ENCODE measurements at places on chromosomes 16 and 17.

DNA sequence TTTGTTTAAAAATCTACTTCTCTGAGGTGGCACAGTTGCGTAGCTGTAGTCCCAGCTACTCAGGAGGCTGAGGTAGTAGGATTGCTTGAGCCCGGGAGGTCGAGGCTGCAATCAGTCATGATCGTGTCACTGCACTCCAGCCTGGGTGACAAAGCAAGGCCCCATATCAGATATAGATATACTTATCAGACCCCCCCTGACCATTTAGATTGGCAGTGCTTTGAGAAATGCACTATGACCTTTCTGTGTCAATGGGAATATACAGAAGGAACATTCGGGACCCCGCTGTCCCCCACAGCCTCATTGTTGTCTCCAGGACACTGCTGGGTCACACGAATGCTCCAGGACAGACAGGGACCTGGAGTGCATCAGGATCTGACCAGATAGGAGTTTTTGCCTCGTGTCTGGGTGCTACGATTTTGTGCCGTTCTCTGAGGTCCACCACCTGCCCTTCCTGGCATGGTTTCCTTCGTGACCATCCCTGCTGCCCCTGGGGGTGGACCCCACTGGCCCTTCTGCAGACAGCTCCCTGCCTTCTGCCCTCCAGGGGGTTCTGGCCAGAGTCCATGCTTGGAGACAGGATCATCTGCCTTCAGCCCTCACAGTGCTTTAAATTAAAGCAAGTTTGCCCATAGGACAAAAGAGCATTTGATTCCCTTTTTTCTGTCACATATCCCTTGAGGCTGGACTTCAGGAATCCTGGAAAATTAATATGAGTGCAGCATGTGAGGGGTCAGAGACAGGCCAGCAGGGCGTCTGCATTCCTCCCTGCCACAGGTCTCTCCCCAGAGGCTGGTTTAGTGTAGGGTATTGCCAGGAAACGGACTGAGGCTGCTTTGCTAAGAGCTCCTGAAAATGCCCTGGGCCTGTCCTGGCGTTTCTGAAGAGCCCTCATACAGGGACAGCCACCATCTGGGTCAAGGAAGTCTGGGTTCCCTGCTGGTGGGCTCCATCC is 19.3 kb downstream of the PLD6 start:
- no peak for DNase-seq

GRCh38 chr17:34757106-34757505 is 177.7 kb downstream of the TMEM132E start:
- no peak for DNase-seq

DNA sequence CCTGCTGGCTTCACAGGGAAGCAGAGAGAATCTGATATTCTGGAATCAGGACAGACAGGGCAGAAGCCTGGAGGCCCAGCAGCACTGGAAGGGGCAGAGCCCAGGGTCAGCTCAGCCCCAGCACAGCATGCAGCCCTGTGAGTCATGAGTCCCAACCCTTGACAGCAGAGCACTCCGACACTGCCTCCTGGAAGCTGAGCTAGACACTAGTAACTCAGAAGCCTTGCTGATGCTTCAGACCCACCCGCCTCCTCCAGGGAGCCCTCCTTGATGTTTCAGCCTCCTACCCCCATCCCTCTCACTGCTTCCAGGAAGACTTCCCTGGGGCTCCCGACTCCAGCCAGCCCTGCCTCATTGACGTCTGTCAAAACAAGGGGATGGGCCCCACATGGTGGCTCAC is 6.9 kb downstream of the CAMKK1 start:
- no peak for DNase-seq

- no peak for DNase-seq
Observed at GRCh38 chr16:55502801-55503366, 6.0 kb upstream of the LPCAT2 start.

DNA sequence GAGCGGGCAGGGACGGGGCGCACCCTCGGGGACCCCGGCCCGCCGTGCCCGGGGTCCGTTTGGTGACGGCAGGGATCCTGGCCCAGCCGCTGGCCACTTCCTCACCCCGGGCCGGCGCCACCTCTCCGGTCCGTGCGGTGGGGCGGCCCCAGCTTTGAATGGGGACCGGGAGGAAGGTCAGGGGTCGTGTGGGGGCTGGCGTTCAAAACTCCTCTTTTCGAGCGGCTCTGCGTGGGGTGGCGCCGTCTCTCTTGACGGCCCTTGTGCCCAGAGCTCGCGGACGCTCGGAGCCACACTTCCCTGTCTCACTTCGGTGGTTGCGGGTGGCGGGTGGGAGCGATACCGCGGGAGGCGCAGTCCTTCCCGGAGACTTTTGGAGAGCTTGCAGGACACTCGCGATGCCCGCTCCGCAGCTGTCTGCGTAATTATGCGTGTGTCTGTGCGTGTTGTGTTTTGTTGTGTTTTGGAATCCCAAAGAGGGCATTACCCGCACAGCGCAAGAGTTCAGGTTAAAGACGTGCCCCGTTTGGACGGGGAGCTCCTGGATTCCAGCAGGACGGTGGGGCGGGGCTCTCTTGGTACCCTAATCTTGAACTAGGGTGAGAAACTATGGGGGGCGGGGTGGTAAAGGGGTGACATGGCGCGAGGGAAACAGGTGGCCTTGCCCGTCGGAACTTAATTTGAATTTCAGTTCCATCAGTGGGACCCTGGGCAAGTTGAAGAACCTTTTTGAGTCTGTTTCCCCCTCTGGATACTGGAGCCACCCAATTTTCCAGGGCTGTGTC is 637 bp downstream of the PLCG2 start:
- DNase-seq, result no peak

- no peak for DNase-seq
Observed at GRCh38 chr16:82425661-82426060, 201.1 kb upstream of the CDH13 start.

DNA sequence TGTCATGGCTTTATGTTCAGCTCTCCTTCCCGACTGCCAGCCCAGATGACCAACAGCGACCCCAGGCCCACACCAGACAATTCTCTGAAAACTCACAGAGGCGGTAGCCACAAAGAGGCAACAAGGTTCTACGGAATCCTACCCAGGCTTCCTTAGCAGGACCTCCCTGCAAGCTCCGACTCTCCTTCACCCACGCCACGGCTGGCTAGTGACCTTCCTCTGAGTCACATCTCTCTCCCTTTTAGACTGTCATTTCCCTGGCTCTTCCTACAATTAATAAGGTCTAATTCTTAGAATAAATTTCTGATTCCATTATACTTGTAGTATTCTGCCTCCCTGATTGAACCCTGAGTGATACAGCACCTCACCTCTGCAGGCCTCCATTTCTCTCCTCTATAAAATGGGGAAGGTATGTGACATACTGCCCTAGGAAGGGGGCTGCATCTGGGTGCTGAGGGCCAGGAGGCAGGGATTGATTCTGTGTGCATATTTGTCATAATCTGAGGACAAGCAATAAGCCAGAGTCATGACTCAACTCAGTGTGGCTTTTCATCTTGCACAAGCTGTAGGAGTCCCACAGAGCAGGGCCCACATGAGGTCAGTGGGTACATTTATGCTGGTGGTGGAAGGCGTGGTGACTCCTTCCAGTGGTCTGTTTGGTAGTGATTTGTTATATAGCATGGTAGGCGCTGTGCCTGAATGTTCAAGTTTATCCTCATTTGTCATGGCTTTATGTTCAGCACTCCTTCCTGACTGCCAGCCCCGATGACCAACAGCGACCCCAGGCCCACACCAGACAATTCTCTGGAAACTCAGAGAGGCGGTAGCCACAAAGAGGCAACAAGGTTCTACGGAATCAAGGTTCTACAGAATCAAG is 46.2 kb downstream of the SMPD3 start:
- DNase-seq, result no peak

GRCh38 chr17:39810939-39811728 is 53.0 kb downstream of the IKZF3 start:
- no peak for DNase-seq

DNA sequence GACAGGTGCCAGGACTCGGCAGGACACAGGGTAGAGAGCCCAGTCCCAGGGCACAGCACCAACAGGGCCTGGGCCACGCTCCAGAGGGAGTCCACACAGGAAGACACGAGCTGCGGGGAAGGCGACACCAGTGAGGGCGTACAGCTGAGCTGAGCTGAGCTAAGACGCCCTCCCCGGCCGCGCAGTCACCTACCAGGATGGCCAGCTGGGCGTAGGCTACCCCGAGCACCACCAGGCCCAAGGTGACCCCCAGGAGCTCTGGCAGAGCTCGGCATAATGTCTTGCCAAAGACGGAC is 42.6 kb downstream of the TSC2 start:
- DNase-seq, result no peak

GRCh38 chr16:27806388-27806787 is 256.4 kb downstream of the KATNIP start:
- no peak for DNase-seq

DNA sequence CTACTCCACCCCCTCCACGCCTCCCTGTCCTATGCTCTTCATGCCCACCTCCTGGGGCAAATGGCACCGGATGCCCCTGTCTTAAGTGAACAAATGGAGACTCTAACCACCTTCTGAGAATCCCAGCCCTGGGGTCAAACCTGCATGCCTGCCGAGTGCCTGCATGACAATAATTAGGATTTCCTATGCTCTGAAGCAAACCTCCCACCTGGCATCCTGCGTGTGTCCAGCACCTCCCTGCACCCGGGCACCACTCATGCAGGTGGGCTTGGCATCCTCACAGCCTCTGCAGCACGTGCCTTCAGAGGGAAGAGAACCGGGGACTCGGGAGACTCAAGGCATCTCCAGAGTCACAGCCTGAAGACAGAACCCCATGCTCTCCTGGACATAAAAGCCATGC is 11.2 kb upstream of the KIFC3 start:
- DNase-seq, result no peak

GRCh38 chr17:78144147-78144719 is 2.0 kb upstream of the C17orf99 start:
- no peak for DNase-seq

- DNase-seq, result peak; percentile 36
Observed at GRCh38 chr16:25106567-25107465, 4.7 kb upstream of the LCMT1 start.

- no peak for DNase-seq
Observed at GRCh38 chr17:81223762-81224130, 981 bp upstream of the CEP131 start.

DNA sequence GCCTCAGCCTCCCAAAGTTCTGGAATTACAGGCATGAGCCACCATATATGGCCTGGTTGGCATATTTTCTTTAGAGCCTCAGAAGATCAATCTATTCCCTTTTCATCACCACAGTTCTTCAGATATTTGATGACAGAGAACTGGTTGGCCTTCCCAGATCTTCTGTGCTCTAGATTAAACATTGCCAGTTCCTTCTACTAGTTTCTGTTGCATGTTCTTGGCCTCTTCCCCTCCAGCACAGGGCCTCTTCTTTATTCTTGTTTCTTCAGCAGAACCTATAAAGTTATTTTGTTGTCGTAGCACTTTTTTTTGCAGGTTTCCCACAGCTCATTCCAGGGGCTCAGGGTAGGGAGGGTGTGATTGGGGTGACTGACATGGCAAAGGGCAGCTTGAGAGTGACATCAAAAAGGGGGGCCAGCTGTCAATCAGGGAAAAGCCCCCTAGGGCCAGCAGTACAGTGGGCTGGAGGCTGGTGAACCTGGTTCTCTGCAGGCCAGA is 9.3 kb downstream of the CHD9 start:
- no peak for DNase-seq

GRCh38 chr17:81429821-81430551 is 34.7 kb downstream of the BAHCC1 start:
- DNase-seq, result no peak

GRCh38 chr17:17844079-17844478 is 7.3 kb upstream of the SREBF1 start:
- DNase-seq, result no peak

DNA sequence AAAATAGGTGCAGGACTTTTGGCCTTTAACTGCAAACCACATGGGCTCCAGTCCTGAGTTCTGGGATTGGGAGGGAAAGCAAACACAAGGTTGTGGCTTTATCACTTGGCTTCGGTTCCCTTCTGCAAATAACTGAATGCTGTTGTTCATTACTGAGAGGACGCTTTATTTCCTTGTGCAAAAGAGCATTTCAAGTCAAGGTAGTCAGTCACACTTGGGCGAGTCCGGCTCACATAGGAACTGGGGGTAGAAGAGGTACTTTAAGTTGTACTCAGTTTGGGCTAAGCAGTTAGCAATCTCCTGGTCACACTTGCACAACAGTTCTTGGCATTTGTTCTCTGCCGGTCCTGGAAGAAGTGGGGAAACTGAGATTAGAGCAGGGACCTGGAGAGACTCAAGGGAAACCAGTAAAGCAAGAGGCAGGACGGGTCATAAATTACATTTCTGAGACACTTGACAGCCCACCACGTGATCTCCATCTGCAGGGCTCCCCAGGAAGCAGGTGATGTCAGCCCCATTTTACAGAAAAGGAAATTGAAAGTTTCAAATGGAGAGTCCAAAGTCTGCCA is 21.6 kb downstream of the PLA2G10 start:
- DNase-seq, result no peak

GRCh38 chr17:15398736-15399331 is 57.4 kb upstream of the TEKT3 start:
- no peak for DNase-seq

DNA sequence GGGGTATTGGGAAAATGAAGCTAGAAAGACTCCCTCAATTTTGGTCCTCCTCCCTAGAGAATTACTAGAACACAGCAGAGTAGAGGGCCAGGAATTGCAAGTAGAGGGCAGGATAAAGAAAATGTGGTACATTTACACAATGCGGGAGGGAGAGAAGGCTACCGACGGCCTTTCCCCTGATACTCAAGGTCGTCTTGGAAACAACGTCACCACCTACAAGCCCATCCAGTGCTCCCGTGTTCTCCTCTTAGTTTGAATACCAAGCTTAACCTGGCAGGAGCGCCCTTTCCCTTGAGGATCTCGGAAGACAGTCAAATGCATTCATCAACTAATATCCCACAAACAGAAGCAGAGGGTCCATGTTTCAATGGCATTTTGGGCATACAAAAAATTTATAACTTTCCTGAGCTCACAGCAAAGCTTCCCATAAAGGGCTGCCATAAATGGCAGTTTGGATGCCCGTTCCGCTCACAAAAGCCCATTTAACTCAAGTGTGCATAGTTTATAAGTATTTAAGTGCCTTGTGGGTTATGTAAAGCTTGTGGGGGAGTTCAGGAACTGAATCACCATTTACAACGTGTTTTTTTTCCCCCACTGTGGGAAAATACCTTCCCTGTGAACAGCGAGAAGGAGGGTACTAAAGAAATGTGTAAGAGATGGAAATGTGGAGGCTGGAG is 414.6 kb downstream of the SLC39A11 start:
- no peak for DNase-seq

- DNase-seq, result no peak
Observed at GRCh38 chr16:48565752-48566151, 44.2 kb downstream of the N4BP1 start.

- no peak for DNase-seq
Observed at GRCh38 chr17:29753845-29754439, 131.2 kb upstream of the CORO6 start.

DNA sequence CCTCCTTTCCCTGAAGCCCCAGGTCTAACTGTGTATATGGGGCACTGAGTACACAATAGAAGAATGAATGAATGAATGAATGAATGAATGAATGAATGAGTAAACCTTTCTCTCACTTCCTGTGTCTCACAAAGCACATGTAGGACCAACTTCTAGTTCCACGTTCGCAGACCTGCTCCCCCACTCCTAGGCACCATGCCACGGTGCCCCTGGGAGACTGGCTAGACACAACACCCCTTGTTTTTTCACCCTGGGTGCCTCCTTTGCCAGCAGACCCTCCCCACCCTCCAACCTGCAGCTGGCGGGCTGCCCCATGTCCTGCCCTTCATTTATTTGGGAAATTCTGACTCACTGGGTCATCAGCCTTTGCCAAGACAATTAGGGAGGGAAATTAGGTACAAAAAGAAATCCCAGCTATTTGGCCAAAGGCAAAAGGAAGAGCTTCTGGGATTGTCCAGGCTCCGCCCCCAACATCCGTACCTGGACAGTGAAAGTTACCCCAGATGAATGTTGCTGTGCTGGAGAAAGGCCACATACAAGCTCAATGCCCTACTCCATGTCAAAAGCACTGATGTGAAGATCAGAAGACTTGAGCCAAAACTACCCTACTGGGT is 7.7 kb downstream of the CES1 start:
- DNase-seq, result no peak
